ENCODE measurements at places on chromosomes 3 and 15.
A peak's percentile ranks its signal among the peaks of the same experiment; 100 is the strongest.

DNA sequence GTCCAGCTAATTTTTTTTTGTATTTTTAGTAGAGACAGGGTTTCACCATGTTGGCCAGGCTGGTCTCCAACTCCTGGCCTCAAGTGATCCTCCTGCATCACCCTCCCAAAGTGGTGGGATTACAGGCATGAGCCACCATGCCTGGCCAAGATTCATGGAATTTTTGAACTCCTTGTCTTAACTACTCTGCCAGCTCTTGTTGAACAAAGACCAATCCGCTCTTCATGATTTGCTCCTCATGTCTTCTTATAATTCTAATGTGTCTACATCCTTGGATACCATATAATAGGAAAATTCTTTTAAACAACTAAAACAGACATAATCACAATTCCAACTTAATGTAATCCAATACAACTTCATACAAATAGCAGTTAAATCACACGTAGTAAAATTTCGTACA lies 21.3 kb downstream of the UBA5 start:
- DNase-seq = no peak

- DNase-seq = no peak
Measured at GRCh38 chr3:121948641-121949040, 54.4 kb downstream of the SLC15A2 start.

DNA sequence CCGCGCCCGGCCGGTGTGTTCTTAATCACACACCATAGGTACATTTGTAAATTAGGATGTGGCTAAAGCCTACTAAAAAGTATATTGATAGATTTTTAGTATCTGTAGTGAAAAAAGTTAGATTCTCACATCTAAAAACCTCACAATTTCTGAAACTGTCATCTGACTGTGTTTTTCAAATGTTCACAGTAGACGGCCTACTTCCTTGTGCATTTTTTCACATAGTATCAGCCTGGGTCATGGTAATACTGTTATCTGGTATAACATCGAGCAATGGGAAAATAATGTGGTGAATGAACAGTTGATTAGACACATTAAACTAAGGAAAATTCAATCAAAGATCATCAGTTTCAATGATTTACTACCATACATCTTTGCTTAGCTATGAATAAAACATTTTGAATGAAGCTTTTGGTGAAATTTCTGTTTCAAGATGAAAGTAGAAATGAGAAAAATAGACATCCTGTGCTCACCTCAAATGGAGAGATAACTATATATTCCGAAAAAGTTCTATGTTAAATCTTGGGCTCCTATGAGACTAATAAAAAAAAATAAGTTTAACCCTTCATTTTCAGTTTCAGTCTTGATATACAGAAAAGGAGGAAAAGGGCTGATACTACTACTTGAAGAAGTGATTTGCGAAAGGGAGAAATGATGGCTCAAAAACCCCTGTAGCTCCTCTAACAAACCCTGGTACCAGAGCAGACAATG lies 262.7 kb downstream of the ZBTB20 start:
- DNase-seq = no peak

GRCh38 chr3:861721-862120 lies 231.1 kb upstream of the CNTN6 start:
- no peak for DNase-seq

DNA sequence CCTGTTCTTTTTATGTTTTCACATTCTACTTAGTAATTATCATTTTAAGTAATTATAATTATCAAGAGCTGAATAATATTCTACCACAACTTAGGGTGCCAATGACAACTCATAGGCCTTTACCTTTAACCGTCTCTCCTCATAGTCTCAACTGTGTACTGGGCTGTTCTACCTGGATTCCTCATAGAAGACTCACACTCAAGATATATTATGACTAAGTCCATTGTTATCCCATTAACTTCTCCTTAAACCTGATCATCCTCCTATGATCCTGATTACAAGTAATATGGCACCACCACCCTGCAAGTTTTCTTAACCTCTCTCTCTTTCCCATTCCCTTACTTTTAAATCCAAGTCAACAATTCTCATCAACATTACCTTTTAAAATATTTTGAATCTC lies 285.9 kb upstream of the VEPH1 start:
- DNase-seq = no peak

DNA sequence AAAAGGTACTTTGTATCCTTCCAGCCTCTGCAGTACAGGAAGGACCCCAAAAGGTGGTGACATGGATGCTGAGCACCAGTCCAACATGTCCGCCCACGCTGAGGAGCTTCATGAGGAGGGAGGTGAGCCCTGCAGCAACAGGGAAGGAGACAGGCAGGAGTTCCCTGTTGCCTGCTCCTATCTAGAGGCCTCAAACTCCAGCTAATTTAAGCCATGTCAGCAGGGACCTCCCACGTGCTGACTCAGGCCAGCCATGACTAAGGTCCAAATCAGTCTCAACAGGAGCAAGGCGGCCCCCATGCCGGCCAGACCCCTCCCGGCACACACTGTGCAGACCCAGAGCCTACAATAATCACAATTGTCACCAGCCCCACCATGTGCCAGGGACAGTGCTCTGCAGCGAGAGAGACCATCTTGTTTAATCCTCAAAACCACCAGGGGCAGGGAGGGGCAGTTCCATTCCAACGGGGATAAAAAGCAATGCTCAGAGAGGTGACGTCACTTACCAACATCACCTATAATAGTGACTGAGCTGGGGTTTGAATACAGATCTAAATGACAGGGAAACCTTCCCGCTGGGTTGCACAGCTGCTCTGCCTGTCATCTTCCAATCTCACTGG lies 54.5 kb upstream of the GATA2 start:
- peak; percentile 53 for DNase-seq

DNA sequence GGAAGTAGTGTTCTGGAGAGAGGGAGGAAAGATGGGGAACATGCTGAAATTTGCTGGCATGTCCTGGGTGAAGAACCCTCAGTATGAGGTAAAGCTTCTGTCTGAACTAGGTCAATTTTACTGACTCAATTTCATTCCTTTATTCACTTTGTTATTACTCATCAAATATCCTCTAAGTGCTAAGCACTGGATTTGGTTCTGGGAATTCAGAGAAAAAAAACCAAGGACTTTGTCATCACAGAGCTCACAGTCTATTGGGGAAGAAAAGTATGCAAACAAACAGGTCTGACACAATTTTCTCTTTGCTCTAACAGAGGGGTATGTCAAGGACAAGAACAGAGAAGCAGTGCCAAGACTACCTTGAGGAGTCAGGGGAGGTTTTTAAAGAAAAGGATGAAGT lies 68.0 kb downstream of the TFG start:
- peak; percentile 41 for DNase-seq

- no peak for DNase-seq
Measured at GRCh38 chr3:15099364-15100098, 583 bp upstream of the RBSN start.

DNA sequence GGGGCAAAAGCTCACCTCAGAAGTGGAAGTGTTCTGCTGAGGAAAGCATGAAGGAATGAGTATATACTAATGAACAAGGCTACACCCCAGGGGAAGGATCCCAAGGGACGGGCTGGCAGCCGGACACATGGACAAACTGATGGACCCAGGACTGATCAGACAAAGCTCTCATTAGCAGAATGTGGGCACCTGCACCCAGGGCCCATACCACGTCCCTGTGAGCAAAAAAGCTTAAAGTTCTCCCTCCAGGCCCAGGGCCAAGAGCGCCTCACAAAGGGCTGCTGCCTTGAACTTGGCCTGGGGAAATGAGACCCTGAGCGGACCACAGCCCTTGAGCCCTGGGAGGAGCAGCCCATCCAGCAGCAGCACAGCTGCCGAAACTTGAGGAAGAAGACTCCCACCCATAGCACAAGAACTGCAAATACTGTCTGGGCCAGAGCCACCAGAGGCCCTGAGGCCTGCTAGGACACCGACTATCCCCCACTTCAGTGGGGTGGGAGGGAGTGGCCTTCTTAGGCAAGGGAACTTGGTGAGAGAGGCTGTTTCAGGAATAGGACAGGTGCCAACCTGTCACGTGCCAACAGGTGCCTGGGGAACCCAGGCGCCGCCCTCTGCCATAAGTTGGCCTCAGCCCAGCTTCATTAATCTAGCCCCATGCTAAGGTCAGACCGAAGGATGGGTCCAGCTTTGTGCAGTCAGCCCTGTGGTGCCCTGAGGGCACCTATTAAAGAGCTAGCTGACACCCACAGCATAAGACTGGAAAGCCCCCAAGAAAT lies 2.3 kb upstream of the GMPPB start:
- DNase-seq = no peak

DNA sequence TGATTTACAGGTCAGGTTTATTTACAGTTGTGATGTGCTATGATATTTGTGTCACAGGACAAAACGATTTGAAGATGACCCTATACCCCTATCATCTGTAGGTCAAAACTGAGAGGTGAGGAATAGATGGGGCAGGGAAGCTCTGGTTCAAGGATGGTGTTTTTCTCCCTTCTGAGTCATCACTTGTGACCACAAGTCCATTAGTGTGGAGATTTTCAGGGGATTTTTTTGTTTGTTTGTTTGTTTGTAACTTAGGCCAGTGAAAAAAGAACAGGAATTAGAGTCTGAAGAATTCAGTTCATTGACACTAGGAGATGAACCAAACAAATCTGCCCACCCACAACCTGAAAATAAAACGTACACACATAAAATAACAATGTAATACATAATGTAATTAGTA lies 62.7 kb upstream of the FAM98B start:
- peak; percentile 48 for DNase-seq

DNA sequence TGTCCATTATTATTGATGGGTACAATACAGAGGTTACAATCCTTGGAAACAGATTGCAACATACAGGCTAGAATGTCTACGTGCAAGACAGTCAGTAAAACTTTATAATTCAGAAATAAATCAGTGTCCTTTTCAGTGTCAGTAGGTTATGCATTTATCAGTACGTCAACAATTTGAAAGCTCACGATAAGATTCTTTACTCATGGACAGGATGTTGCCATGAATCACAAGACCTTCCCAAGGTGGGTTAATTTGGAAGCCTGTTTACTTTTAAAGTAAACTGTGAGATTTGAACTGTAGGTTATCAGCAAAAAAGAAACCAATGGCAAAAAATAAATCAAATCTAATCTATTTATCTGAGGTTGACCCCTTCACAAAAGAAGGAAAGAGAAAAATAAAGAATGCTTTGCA lies 243.9 kb upstream of the AGTR1 start:
- DNase-seq = peak; percentile 1

GRCh38 chr15:48331796-48332641 lies 790 bp downstream of the DUT start:
- peak; percentile 63 for DNase-seq

DNA sequence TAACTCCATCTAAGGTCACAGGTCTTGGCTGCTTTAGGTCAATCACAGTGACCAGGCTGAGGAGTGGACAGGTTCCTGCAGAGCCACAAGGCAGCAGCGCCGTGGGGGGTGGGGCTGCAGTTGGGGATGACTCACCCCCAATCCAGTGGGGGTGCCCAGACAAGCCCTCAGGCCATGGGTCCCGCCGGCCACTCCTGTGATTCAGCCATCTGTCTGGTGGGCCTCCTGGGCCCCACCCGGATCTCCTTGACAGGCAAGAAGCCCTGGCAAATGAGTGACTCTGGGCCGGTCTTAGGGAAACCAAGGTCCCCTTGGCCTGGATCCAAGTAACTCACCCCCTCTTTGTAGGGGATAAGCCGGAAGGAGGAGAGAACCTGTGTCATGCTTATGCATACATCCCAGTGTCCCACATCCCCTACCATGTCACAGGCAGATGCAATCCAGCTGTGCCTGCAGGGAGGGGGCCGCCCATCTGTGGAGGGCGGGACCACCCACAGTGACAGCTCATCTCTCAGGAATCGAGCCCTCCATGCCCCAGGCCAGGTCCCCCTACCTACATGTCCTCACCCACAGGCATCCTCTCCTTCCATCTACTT lies 495 bp upstream of the COL7A1 start:
- DNase-seq = peak; percentile 91

DNA sequence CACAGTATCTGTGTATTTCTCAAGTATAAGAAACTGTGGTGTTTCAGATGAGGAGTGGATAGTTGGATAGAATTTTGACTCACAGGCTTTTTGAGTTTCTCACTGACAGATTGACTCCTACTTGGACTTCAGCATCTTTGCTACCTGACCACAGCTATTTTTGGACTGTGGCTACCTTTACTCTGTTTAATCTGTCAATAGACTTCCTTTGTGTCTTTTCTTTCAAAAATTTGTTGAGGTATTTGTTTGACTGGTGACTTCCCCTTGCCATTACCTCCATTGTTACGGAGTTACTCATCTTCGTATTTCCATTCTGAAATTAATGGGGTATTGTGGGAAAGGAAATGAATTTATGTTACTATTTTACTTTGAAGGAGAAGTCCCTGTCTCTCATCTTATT lies 123.8 kb downstream of the AGBL1 start:
- DNase-seq = no peak

All from choroid plexus epithelial cell (primary cell).